Activated T-helper 9 cell treated with anti-CD3 and anti-CD28 coated beads, Interleukin-2, amount 50 U/mL, for 16 hours (primary cell): ENCODE measurements at places on chromosomes 7 and 10.

- DNase-seq = no peak
These were observed 18.9 kb downstream of the RBAK start for GRCh38 chr7:5064391-5065106.

GRCh38 chr7:66114743-66115649, at the start of gene CRCP:
CRCP (plus strand) TSS chr7:66114847; CDS start chr7:66114963, 116 bp downstream.
- peak; percentile 77 for DNase-seq

DNA sequence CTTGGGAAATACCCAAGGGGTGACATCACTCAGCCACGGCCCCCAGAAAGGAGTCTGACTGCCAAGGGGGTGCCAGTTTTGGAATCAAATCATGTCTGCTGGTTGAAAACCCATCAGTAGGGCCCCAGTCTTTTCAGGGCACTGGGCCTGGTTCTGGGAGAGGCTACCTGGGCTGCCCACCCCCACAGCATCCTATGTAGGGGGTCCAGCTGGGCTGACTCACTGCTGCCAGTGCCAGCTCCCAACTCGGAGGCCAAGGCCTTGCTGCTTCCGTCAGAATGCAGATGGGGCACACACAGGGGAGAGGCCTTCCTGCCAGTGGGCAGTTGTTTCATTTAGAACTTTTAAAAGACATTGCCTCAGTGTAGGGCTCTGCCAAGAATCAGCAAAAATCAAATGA, 39.5 kb upstream of the DMBT1 start:
- DNase-seq = no peak

- DNase-seq = no peak
These were observed 40.8 kb upstream of the TSPAN33 start for GRCh38 chr7:129103561-129104324.

- DNase-seq = no peak
These were observed 46.8 kb downstream of the HIP1 start for GRCh38 chr7:75691793-75692543.

DNA sequence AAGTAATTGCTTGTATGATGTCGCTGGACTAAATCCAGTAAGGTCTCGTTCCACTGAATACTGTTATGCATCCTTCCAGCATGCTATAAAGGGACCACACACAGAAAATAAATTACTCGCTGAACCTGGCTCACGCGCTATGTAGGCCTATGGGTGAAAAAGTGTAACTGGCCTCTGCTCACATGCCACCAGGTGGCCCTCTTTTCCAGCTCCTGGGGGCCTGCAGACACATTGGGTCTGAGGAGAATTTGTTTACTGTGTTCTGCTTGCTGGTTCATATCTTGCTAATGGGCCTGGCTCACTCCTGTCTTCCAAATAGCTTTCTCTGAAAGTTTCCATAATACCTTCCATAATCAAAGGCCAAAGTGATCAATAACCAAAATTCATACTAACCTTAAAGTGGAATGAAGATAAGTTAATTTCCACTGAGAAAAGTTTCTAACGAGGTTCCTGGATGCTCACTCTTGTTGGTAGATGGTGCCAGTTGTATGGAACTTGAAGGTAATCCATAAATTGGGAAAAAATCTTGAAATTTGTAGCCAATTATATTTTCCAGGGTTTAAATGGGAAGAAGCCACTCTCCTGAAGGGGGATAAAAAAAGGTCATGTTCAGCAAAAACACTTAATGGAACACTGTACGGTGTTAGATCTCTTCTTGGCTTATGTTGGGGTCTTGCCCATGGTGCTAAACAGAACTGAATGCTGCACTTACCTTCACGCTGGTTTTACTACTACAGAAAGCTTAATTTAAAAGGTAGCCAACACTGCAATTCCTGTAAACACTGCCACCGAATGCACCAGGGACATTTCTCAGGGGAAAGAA, 27.0 kb upstream of the ZPBP start:
- no peak for DNase-seq

- no peak for DNase-seq
These were observed 167.2 kb downstream of the FRMD4A start for GRCh38 chr10:14163377-14164086.

DNA sequence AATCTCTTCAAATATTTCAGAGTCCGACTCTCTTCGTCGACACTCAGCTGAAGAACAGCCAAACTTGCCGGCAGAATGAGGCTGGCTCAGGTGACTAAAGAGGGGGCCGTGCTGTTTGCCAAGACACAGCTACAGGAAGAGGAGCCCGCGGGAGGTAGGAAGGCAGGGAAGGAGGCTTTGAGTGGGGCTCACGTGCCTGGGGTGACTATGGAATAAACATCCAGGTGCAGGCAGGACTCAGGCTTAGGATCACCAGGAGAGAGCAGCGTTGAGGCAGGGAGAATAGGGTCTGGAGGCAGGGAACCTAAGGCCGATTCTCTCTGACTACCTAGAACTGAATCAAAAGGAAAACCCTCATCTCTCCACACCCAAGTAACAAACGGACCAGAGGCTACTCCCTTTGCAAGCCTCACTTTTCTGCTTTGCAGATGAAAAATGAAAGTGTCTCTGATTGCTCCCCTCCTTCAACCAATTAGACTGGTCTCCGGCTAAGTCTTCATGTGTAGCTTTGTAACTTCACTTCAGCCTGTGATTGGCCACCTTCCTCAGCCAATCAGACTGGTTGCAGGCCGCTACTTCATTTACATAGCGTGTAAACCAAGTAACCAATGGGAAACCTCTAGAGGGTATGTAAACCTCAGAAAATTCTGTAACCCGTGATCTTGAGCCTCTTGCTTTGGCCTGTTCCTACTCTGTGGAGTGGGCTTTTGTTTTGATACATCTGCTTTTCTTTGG, 19.7 kb upstream of the BNIP3 start:
- DNase-seq = no peak

GRCh38 chr7:28297801-28298459, 114.4 kb upstream of the CREB5 start:
- DNase-seq = no peak

DNA sequence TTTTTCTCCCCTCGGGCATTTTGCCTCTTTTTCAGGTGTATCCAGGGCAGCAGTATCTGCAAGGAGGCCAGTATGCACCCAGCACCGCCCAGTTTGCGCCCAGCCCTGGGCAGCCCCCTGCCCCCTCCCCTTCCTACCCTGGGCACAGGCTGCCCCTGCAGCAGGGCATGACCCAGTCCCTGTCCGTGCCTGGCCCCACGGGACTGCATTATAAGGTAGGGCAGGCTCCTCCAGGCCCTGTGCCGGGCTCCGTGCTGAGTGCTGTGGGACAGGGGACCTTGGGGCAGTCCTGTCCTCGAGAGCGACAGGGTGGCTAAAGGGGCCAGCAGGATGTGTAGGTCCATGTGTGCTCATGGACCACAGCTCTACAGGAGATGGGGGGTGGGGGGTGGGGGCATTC, 10.6 kb downstream of the ZMIZ2 start:
- no peak for DNase-seq

DNA sequence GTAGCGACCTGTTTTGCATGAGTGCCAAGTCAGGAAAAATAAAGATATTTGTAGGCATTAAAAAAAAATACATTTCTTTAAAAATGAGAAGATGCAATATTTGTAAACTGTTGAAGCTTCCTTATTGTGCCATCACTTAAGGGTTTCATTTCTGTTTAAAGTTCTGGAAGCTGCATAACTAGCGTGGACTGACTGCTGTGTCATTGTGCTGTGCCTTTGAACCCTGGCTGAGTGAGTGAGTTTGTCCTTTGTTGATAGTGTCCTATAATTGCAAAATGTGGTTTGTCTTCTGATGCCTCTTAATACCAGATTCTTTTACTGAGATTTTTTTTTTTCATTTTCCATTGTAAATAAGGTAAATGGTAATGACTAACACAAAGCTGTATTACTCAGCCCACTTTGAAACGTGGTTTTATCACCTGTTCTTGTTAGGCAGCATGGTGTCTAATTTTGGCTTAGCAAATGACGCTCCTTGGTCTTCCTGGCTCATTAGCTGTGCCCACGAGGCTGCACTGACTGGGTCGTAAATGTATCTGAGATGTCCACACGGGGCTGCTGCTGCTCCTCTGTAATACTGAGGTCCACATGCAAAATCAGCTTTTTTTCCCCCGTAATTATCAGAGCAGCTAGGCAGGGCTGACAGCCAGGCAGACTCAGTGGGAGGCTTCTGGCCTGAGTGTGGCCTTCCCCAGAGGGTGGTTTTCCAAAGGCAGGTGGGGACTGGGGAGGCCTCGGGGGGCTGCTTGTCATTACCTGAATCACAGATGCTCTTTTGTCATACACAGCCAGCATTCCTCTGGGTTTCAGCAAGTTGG, 14.8 kb downstream of the ZSCAN25 start:
- DNase-seq = no peak

DNA sequence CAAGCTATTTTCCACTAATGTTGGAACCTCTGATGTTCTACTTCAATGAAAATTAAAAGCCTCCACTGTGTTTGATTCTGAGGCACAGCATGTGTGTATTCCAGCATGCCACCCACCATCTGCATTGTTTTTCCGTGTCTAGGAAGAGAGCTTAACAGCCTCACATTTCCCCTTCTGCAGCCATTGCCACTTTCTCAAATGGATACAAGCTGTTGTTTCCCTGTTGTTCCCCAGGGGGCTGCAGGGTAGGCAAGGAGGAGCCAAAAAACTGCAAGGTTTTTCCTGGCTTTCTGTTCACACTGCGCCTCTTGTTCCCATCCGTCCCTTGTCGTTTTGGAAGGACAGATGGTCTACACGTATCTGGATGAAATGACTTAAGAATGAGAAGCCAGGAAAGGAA, 72.3 kb upstream of the DNAJB12 start:
- DNase-seq = no peak

- no peak for DNase-seq
These were observed 69.1 kb downstream of the SRPK2 start for GRCh38 chr7:105319578-105319977.

DNA sequence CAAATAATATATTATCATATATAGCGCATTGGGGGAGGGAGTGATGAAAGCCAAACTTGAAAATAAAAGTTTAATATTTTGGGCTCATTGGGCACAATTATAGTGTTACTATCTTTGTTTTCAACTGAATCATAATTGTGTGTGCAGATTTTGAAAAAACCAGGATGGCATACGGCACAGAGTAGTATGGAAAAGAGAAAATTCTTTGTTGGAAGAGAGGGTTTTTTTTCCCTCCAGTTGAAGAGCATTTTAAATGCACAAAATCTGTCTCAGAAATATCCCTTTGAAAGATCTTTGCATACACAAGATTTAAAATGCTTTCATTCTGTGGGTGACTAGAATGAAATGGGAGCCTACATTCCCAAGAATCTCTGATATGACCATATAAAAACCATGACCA, 269.6 kb downstream of the EXOC4 start:
- DNase-seq = no peak

DNA sequence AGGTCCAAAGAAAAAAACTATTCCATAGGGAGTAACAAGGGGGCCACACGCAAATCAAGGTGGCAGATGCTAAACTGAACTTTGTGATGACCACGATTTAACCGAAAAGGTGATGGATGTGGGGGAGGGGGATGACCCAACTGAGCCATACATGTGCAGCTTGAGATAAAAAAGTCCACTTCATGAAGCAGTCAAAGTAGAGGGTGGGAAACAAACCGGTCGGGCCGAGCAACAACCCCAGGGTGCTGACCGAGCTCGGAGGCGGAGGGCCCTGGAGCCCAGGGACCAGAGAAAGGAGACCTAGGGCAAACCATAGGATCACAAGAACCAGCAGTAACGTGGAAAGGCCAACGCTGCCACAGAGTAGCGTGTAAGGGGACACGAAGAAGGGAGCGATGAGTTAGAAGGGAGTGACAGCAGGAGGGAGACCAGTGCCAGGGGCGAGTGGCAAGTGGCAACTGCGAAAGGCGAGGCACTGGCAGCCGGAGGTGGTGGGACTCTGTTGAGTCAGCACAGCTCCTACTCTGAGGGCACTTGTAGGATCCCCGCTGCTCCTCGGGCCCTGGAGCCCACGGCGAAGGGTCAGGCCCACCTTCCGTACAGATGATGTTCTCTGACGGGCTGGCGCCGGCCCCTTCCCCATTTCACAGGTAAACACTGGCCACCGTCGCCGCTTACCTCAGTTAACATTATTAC, 540 bp downstream of the SNX13 start:
- DNase-seq = peak; percentile 33

DNA sequence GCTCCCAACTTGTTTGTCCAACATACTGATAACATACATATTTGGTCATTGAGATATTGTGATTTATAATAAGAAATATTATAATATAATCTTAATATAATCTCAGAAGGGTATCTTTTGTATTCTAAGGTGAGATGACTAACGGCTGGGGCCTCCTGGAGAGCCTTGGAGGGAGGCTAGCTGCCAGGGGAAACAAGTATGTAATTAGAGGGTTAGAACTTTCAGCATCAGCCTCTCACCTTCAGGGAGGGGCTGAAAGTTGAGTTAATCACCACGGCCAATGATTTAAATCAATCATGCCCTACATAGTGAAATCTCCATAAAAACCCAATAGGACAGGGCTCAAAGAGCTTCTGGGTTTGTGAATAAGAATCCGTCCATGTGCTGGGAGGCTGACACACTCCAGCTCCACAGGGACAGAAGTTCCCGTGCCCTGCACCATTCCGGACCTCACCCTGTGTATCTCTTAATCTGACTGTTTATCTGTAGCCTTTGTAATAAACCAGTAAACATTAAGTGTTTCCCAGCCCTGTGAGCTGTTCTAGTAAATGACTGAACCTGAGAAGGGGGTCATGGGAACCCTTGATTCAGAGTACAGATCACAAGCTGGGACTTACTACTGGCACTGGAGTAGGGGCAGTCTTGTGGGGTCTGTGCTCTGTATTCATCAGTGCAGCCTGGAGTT, 86.3 kb upstream of the STEAP1B start:
- no peak for DNase-seq

DNA sequence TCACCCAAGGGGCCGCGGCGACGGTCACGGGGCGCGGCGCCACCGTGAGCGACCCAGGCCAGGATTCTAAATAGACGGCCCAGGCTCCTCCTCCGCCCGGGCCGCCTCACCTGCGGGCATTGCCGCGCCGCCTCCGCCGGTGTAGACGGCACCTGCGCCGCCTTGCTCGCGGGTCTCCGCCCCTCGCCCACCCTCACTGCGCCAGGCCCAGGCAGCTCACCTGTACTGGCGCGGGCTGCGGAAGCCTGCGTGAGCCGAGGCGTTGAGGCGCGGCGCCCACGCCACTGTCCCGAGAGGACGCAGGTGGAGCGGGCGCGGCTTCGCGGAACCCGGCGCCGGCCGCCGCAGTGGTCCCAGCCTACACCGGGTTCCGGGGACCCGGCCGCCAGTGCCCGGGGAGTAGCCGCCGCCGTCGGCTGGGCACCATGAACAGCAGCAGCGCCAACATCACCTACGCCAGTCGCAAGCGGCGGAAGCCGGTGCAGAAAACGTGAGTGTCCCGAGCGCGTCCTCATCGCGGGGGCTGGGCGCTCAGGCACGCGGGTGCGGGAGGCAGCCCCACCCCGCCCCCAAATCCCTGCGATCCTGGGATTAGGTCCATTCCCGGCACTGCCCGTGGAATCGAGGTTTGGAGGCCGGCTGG, 509 bp downstream of the AHR start:
- DNase-seq = peak; percentile 51

GRCh38 chr10:14524691-14525324, 194.1 kb upstream of the FRMD4A start:
- no peak for DNase-seq
